ENCODE measurements at places on chromosomes 7 and 10.

DNA sequence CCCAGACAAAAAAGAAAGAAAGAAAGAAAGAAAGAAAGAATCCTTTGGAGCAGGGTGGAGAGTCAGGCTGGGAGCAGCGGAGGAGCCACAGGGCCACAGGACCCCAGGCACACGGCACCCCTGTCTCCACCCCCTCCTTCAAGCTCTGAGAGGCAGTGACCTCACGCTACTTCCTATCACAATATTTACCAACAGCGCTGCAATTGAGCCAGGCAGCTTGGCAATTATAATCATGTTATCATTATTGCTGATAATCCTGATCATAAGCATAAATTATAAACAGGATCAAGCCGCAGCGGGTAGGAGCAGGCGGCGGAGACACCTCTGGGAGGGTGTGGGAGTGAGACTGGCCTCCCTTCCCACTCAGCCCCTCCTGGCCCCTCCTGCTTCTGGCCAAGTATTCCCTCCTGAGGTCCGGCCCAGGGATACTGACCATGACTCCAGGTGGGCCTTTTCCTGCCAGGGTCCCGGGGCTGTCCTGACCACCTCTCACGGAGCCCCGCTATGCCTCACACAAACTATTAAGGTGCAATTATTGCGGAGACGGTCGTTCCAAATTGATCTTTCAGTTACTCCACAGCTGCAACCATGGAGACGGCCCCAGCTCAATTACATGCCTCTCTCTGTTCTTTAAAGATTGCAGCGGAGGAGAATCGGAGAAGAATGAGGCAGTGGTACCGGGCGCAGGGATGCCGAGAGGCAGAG is 10.0 kb upstream of the GTF2IRD1 start:
- no peak for DNase-seq

GRCh38 chr10:83625831-83626360 is 513.4 kb upstream of the GHITM start:
- no peak for DNase-seq

- DNase-seq = no peak
Observed at GRCh38 chr10:70681731-70682005, 9.4 kb downstream of the ADAMTS14 start.

DNA sequence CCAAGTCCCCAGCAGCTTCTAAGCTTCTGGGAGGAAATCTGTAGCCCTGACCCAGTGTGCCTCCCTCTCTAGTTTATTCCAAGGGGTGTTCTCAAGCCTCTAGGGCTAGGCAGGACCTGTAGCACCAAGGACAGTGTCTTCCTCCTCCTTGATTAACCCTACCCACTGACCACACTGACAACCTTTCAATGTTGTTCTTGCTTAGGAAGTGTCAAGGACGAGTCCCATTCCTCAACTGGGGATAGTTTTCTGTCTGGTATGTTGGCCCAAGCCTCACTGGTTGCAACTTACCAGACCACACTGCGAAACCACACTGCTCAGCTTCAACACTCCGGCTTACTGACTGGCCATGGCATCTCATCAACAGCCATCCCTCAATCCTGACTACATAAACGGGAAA is 100.0 kb downstream of the RNF216 start:
- DNase-seq = no peak

GRCh38 chr10:1595726-1596125 is 141.6 kb downstream of the ADARB2 start:
- no peak for DNase-seq

DNA sequence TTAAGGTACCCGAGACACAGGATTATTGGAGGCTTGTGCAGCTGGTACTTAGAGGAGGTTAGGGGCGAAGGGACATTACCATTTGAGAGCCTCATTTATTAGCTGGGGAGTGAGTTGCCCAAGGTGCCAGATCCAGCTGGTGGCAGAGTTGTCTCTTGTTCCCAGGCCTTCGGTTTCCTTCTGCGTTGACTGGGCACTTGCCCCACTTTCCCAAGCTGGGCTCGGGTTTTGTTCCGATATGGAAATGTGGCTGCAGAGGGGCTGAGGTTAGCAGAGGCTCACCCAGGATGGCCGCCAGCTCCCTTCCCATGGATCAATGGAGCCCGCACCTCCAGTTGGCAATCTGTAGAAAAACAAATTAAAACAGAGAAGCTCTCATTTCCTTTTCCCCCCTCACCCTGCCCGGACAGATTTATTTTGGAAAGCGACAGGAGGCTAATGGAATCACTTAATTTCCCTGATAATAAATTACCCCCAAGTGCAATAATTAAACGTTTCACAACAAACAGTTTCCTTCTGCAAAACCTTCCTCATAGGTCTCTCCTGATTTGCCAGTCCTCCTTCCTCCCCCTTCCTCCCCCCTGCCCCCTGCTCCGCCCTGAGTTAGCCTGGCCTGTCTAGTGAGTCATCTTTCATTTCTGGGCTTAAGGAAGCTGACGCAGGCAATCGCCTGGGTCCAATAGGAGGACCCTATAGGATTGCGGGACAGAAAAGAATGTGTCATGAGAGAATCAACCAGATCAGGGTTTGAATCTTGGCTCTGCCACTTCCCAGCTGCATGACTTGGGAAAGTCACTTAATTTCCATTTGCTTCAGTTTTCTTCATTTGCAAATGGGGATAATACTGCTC is 51.7 kb downstream of the ADRA2A start:
- DNase-seq = no peak

Data from stimulated activated CD8-positive, alpha-beta memory T cell treated with anti-CD3 and anti-CD28 coated beads, Interleukin-4, amount 100 ng/mL, for 1 hour (primary cell).